ENCODE measurements at places on chromosomes 7 and 10.

- no peak for DNase-seq
Observed at GRCh38 chr7:147432079-147432478, 1158.5 kb upstream of the C7orf33 start.

- no peak for DNase-seq
Observed at GRCh38 chr10:533186-533585, 156.3 kb downstream of the DIP2C start.

DNA sequence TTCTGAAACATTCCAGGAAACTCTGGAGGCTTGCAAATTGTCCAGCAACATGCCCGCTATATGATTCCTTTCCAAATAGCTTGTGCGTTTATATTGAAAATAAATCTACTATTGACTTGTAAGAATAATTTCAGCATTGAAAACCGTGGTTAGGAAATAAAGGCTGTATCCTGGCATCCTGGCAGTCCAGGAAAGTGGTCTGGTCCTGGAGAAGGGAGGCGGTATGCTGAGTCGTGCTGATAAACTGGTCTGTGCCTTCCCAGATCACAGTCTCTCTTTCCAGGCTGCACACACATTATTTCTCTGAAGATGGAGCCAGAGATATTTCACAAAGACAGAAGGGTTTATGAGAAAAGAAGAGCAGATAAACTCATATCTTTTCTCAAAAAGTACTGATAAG is 350.1 kb upstream of the COBL start:
- no peak for DNase-seq

DNA sequence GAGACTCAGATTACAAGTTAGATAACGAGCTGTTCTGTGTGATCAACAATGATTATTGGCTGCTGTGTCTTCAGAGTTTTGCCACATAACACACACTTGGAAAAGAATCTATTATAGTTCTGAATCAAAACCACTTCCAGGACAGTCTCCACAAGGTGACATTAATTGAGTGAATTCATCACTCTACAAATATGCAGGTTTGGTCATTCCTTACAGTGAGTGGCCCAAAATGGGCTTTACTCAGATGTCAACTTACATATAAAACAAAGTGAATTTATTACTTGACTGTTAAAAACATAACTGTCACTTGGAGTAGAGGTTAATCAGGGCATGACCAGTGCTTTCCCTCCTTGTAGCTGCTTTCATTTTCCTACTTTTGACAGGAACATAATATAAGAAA is 984.3 kb downstream of the REEP3 start:
- no peak for DNase-seq

GRCh38 chr7:24500599-24500998 is 72.7 kb upstream of the PALS2 start:
- no peak for DNase-seq

DNA sequence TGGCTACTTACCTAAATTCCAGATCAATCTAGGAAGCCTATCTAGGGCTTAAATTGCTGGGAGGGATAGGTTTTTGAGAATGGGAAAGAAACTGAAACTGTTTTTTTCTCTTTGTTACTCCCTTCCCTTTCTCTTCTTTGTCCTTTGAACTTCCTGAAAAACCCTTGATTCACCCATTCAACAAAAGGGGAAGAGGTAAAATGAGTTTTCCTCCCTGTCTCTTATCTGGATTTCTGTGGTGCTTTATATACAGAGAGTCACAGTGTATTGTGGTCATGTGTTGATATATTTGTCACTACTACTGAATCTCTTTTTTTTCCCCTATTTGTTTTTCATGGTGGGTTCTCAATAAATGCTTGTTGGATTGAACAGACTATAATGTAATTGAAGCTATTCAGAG is 19.8 kb upstream of the NUP205 start:
- DNase-seq = no peak

DNA sequence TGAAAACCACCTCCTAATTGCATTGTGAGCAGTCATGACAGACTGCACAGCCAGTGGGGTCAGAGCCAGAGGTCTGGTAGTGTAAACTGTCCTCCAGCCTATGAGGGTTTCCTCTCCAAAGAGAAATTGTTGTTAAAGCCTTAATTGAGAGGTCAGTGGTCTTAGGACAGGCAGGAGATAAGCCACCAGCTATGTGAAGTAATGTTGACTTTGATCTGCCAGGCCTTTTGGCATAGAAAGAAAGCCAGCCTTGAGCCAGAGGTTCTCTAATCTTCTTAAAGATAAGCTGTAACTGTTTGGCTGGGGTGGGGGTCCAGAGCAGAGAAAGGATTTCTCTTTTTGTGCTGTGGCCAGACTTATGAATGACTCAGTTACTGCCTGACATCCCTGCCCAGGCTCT is 248.4 kb downstream of the WDR11 start:
- DNase-seq = no peak

DNA sequence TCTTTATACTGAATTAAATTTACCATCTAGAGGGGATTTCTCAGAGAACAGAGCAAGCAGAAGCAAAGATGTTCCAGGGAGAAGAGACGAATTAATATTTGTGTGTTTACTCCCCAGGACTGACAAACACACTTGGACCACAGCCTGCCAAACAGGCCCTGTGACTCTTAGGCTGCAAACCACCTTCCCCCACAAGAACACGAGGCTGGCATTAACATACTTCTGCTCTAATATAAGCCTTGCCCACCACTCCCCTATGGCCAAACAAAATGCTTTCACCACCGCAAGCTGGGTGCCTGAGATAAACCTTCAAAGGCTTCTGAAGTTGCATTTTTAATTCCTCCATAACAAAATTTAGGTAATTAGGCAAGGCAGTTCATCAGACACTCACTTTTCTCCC is 88.4 kb downstream of the FGFR2 start:
- DNase-seq = no peak

GRCh38 chr10:66214721-66215404 is 711.0 kb upstream of the LRRTM3 start:
- DNase-seq = no peak

- no peak for DNase-seq
Observed at GRCh38 chr7:132485600-132486273, 90.5 kb downstream of the PLXNA4 start.

- DNase-seq = no peak
Observed at GRCh38 chr10:121027371-121027770, 176.2 kb downstream of the WDR11 start.

DNA sequence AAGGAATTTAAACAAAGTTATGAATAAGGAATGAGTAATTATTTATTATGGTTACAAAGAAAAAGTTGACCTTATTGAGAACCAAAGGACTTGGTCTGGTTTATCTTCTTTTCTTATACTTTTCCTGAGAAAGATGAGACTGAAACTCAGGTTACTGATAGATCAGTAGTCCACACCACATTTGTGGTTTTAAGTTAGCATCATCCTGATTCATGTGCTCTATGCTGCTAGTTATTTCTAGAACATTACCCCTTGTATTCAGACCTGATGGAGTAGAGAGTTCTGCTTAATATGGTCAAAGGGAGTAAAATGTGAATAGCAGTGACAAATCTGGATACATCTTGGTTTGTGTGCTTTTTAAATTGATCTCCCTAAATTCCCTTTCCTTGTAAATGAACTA is 63.8 kb downstream of the FOXP2 start:
- no peak for DNase-seq

DNA sequence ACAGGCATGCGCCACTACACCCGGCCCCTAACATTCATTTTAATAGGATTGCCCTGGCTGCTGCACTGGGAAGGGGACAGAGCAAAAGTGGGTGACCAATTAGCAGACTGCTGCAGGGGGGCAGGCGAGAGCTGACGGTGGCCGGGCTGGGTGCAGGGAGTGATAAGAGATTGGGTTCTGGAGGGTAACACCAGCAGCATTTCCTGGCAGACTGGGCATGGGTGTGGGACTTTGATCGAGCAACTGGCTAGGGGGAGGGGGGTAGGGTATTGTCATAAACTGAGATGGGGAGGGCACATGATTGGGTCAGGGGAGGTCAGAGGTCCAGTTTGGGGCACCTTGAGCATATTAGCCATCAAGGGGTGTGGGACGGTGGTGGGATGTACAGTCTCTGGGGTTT is 20.2 kb upstream of the AMZ1 start:
- no peak for DNase-seq

DNA sequence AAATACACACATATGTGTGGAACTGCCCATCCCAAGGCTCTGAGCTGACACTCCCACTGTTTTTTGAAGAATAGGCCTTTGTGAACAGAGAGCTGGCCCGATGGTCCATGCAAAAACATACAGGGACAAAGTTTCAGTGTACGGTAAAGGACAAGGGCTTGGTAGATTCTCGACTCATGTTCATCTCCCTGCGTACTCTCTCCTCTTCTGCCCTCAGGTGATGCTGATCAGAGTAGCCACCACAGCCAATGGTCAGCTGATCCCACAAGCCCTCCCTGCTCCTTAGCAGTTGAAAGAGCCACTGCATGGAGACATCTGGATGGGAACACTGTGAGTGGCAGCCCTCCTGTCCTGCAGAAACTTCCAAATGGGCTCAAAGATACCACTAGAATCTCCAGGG is 23.1 kb upstream of the C10orf71 start:
- no peak for DNase-seq

DNA sequence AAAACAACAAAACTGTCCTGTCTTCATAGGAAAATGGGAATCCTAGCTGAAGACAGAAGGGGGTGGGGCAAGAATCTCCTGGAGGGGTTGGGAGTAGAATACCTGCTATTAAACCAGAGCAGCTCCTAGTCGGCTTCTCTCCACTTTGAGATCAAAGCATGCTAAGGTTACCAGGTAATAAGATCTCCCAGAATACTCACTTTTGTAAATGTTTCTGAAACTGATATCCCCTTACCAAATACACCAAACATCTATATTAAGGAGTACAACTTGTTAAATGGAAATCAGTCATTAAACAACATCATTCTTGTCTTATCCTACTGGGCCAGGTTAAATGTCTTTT is 29.5 kb upstream of the DAGLB start:
- DNase-seq = no peak

GRCh38 chr7:125563964-125564529 is 634.4 kb upstream of the POT1 start:
- DNase-seq = no peak

- DNase-seq = no peak
Observed at GRCh38 chr10:49352323-49352722, 43.6 kb downstream of the DRGX start.

DNA sequence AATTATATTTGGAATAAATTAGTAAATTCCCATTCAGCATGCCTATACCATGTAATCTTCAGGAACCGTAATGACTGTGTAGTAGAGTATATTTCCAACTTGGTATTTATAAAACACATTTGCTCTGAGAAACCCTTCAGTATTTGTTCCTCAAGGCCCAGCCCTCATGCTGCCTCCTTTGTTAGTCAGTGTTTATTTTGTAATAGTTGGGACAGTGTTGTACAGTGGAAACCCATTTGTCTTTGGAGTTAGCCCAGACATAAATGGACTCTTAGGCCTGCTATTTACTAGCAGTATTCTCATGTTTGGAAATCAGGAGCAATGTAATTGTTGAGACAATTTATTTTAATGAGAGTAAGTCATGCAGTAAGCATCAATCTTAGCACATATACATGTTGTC is 686.9 kb downstream of the AUTS2 start:
- DNase-seq = no peak

- DNase-seq = no peak
Observed at GRCh38 chr10:126930131-126930882, 25.1 kb downstream of the DOCK1 start.

- DNase-seq = no peak
Observed at GRCh38 chr10:58641708-58642107, 129.0 kb downstream of the BICC1 start.

- DNase-seq = no peak
Observed at GRCh38 chr7:118252087-118252486, 27.6 kb downstream of the ANKRD7 start.

DNA sequence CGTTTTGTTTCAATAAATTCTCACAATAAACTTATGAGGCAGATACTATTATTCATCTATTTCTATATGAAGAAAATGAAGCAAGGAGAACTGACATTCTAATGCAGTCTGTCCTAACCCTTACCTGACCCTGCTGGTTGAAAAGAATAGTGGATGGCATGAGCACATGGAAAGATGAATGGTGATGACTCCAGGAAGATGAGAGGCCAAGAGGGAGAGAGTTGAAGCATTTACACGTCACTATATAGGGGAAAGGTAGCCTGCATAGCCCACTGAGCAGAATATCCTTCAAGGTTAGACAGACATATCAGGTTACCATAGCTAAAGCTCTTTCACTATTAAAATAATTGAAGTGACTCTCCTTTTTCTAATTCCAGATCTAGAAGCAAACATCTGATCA is 163.9 kb upstream of the CDK1 start:
- no peak for DNase-seq

DNA sequence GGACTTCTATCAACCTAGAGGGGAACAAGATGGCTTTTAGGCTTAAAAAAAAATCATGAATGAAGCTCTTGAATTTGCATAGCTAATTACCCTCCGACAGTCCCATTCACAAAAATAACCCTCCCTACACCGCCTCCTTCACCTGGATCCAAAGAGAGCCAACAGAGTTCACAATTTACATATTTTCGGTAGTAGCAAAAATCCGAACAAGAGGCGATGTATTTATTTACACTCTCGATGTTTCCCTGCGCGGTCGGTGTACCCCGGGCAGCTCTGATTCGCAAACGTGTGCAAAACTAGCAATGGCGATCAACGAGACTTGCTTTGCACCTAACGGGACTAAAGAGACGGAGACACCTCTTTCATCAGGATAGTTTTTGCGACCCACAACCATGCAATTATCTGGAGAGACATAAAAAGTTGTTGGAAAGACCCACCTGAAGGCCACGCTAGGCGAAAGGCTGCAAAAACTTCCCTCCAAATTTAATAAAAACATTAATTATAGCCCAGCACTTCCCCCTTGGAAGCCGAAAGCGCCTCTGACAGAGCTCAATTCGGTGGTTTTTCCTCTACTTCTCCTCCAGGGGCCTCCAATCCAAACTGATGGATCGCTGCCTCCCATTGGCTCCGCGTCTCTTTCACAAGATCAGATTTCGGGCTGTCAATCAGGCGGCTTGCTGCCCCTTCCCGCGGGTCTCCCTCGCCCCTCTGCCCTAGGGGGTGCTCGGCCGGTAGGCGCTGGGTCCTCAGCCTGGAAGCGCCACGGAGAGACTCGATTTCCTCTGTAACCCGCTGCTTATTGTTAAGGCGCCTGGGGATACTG is at the start of gene ETV1:
Gene ETV1 (minus strand): TSS at position 541 of the 823 bp plus-strand sequence. CDS start 614 bp downstream, outside the sequence.
- DNase-seq = no peak

- DNase-seq = no peak
Observed at GRCh38 chr10:98251399-98251798, 16.6 kb downstream of the LOXL4 start.

DNA sequence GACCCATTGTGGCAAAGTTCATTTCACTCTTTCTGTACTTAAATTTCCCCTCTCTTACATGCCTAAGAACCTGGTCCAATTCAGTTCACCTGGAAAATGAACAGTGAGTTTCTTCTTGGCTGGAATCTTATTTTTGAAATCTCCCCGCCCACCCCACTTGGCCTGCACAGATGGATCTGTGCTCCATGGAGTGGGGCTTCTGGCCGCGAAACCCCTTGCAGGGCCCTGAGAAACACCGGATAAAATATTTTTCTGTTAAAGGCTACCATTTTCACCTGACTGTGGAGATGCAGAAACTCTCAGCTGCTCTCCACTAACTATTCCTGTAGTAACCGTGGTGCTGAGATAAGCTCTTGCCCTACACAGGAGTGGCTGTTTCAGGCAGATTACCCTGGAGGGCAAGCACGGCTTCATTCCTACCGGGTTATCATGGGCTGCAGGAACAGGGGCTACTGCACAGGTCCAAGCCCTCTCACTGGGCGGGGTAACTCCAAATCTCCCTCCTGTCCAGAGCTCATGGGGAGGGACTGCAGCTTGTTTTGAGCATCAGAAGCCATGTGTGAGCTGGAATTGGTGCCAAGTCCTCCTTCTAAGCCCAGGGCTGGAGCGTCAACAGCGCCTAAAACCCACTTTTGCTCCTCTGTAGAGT is 118.9 kb downstream of the PRPF18 start:
- no peak for DNase-seq

GRCh38 chr10:58384544-58384998 is 639 bp upstream of the TFAM start:
- no peak for DNase-seq
